ENCODE measurements at places on chromosomes 12 and 14.
A peak's percentile ranks its signal among the peaks of the same experiment; 100 is the strongest.

GRCh38 chr14:66649498-66649897 lies 141.6 kb downstream of the GPHN start:
- no peaks in the 10 kb centered on the region for H3K27me3 ChIP-seq
- DNase-seq = peak; percentile 51
- no peaks in the 10 kb centered on the region for H3K36me3 ChIP-seq

DNA sequence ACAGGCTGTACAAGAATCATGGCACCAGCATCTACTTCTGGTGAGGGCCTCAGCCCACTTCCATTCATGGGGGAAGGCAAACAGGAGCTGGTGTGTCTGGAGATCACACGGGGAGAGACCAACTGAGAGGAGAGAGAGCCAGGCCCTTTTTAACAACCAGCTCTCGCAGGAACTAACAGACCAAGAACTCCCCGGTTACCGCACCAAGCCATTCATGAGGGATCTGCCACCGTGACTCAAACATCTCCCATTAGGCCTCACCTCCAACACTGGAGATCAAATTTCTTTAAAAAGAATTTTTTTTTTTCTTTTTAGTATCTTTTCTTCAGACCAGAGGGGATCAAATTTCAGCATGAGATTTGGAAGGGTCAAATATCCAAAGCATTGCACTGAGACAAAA lies 16.7 kb upstream of the AQP2 start:
- no peak overlapping the region for H3K4me3 ChIP-seq
- no peaks in the 10 kb centered on the region for H3K27me3 ChIP-seq
- H3K4me1 ChIP-seq = no peaks in the 10 kb centered on the region
- H3K36me3 ChIP-seq = no peaks in the 10 kb centered on the region
- no peak overlapping the region for H3K27ac ChIP-seq
- DNase-seq = no peak

DNA sequence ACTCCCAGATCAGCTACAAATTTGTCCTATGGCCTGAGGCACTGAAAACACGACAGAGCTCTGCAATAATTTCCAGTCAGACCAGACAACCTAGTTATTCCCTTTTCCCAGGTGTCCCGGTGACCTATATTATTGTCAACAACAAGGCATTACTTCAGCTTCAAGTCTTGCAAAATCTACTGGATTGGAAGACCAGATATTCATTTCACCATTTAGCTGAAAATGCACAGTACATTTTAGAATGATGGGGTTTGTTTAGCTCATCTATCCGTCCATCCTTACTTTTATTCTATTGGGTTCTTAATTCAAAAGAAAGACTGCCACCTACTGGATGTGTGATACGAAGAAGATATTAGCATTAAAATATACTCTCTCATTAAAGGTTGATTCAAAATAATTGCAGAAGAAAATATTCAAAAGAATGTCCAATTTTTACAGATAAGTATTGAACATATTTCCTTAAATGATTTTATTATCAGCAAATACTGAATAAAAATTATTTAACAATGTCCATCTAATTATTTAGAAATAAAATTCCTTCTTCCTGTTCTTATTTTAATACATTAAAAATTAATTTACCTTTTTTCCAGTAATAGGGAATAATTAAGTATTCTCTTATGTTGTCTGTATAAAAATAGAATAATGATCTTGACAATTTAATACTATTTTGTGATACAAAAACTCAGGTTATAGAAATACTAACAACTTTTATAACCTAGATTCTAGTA lies 244.9 kb upstream of the LRIG3 start:
- no peaks in the 10 kb centered on the region for H3K4me1 ChIP-seq
- no peak overlapping the region for H3K4me3 ChIP-seq
- no peak for DNase-seq
- no peak overlapping the region for H3K27ac ChIP-seq

DNA sequence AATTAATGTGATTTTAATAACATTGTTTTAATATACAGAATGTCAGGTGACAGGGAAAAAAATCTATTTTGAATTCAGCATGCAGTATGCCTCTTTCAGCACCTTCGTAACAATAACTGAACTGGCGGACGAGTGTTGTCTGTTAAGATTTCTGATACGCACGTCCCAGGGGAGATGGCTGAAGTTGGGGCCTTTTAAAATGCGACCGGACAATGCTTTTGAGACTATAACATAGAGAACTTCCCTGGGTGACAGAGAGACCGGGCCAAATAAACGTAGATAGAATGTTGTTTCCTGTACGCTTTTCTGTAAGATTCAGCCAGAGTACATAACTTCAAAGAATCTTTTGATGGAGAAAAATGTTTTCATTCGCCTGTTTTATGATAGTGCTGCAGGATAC lies 239.7 kb downstream of the EGLN3 start:
- H3K4me1 ChIP-seq = no peaks in the 10 kb centered on the region
- DNase-seq = no peak
- no peaks in the 10 kb centered on the region for H3K27me3 ChIP-seq
- no peaks in the 10 kb centered on the region for H3K36me3 ChIP-seq
